Tracheal epithelial cell (primary cell): ENCODE measurements at places on chromosomes 2 and 18. TPM values are rescaled to one million over a fixed set of nuclear protein-coding genes. Genes with fewer than 3 reads are reported as not detected.

Gene HIBCH
- total RNA-seq: 6.4 and 9.9 TPM in 2 replicates

Gene NT5DC4
- not detected in 2 replicates for total RNA-seq

Gene NAT8
- not detected in 2 replicates for total RNA-seq

Gene PLB1
- total RNA-seq: 0.64 and 0.72 TPM in 2 replicates

Gene TSPYL6
- total RNA-seq: not detected in 2 replicates

Gene TNFRSF11A
- total RNA-seq: 0.21 and 0.72 TPM in 2 replicates

Gene CCDC74A
- 6.0 and 15.6 TPM in 2 replicates for total RNA-seq

Gene ACVR2A
- 7.2 and 10.7 TPM in 2 replicates for total RNA-seq

Gene RBM44
- 0.24 TPM in 1 of 2 replicates, not detected in the other for total RNA-seq

Gene FAM168B
- total RNA-seq: 85.1 and 92.5 TPM in 2 replicates

Gene GAD1
- total RNA-seq: 4.6 and 4.9 TPM in 2 replicates

Gene COL6A3
- total RNA-seq: 0.21 and 0.72 TPM in 2 replicates
